Effector memory CD8-positive, alpha-beta T cell (primary cell): ENCODE measurements at places on chromosomes 16 and 17.

DNA sequence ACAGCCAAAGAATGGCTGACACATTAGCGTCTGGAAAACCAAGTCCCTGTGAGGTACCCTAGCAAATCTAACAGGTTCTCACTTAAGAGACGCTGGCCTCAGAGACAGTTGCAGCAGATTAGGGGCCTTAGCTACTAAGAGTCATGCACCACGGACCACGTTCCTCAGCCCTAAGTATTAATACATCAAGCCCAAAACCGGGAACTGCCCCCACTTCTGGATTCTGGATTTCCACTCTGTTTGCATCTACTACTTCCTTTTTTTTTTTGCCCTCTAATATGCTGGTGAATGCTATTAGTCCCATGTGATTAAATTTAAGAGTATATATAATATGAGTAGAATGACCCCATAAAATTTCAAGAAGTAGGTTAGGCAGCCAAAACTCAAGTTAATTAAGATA is 775 bp upstream of the TERB1 start:
- no peak for DNase-seq

DNA sequence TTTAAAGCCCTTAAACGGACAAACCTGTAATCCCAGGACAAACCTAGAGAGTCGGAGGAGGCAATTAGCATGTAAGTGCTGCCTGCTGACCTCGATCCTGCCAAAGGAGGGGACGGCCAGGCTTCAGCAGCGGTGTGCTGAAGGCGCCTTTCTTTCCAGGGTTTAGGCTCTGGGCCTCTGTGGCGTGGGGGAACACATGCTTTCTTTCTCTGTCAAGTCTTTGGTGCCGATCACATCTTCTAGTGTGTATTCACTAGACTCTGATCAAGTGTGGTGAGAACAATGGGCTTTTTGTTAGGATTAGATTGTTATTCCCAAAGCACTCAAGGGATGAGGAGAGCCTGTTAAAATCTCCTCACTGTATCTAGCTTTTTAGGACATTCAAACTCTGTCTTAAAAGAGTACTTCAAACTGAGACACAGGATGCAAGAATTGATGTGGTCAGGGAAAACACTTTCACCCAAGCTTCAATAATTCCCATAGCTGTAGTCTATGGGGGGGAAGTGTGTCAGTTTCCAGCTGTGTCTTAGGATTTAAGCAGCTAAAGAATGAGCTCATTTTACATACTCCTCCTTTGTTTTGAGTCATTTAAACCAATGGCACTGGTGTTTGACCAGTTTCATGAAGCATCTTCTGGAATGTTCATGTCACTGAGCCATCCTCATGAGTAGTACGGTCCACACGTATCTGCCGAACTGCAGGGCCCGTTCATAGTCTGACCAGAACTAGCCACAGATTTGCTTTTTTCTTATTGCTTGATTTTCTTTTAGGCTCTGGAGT is 51.2 kb downstream of the RPA1 start:
- DNase-seq, result no peak

DNA sequence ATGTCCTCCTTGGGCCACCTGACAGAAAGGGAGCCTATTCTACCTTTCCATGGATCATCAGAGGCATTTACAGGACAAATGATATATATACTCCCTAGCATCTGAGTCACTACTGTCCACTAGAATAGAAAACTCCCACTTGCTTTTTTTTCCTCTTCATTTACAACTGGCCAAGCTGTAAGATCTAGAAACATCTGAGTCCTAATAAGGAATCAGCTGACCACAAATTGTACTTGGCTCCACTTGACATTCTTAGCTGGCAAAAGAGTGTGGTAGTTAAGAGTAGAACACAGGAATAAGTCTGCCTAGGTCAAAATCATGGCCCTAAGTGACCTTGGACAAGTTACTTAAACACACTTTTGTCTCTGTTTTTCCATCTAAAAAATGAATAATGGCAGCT is 5.2 kb downstream of the RUSF1 start:
- no peak for DNase-seq

GRCh38 chr16:11671676-11672075 is 3.4 kb downstream of the SNN start:
- no peak for DNase-seq

DNA sequence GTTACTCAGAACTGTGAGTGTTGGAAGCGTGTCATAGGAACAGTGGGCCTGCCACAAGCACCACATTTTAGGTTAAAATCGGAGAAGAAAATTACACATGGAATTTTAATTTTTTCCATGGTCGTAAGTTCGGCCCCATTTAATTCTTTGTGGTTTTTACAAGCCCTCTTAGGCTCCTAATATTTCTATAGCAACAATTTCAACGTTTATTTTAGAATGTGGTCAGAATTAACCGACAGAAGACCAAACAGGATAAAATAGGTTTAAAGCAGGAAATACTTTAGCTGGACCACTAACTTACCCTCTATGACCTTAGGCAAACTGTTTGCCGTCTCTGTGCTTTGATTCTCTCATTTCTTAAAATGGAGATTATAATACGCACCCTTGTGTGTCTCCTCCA is 69.9 kb downstream of the FTO start:
- no peak for DNase-seq

GRCh38 chr16:16828913-16829398 is 450.0 kb downstream of the NPIPA7 start:
- DNase-seq, result no peak
